Bronchial epithelial cell (primary cell): ENCODE measurements at places on chromosomes 5 and 9. TPM values are rescaled to one million over a fixed set of nuclear protein-coding genes. Genes with fewer than 3 reads are reported as not detected.

Gene ECM2
- total RNA-seq = 0.26 and 0.90 TPM in 2 replicates

- DNase-seq = no peak
Observed at GRCh38 chr5:83428126-83428525, 43.4 kb upstream of the VCAN start.

DNA sequence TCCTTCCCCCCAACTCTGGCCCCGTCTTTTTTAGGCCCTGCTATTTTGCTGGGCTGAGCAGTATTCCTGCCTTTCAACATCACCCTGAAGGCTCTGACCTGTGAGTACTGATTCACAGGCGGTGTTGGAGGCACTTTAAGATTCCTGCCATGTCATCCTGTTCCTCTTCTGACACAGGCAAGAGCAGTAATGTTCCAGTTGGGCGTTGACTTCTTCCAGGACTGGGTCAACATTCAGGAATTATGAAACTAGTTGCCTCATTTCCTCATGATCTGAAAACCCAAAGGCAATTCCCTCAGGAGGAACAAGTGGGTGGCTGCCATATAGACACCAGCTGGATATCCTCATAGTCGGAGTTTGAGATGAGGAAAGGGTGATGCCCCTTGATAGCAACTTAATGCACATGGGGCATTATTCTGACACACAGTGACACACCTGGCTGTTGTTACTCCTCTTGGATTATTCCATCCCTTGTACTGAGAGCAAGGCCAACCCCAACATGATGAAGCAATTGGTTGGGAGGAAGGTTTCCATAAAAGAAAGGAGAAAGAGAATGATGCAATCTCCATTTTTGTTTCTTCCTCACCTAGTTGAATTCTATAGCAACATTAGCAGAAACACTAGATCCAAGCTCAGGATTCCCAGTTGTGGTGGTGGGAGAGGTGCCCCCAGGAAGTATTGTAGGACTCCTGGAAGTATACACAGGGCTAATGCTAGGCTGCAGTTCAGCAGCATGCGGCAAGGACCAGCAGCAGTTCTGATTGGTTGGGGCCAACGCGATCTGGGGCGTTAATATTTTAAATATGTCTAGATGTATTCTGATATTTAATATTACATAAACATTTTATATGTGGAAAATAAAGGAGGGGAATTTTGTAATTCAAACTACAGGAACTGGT is 19.6 kb upstream of the GLRX start:
- DNase-seq = peak; percentile 97

DNA sequence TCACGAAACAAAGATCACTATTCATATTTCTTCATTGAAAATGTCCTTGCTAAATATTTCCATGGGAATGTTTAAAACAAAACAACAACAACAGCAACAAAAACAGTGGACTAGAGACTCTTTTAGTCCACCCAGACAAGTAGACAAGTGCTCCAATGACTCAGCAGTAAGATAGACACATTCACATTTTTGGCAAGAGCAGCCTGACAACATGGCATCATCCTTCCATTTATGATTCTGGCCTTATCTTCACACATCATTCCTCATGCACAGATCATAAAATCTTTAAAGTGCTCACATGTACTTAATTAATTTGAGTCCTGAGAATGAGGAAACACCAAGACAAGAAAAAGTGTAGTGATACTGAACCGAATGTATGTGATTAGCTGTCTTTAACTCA is 132.6 kb upstream of the PDE4D start:
- no peak for DNase-seq

- no peak for DNase-seq
Observed at GRCh38 chr5:96919754-96920197, 16.1 kb upstream of the LNPEP start.

DNA sequence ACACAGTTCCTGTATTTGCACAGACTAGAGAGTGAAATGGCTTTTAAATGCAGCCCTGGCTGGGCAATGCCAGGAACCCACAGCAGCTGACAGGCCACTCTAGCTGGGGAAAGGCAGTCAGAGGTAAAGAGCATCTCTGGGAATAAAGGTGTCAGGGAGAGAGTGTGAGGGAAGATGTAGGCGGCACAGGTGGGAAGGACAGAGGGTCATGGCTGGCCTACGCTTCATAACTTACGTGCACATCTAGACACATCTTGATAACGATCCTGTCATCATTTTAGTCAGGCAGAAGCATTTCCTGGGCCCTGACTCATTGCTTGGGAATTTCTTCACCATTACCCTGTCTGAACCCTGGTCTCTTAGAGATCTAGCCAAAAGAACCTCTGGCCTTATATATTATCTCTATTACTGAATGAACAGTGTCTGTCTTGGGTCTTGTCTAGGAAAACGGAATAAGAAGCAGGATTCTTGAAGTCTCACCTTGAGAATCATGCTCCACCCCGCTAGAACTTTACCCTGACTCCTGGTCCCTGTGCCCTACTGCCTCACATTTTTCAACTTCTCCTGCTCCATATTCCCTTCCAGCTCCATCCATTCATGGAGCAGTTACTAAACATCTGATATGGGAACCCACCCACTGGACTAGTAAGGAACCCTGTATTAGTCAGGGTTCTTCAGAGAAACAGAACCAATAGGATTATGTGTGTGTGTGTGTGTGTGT is 106.4 kb upstream of the ELL2 start:
- DNase-seq = peak; percentile 97

- no peak for DNase-seq
Observed at GRCh38 chr5:62589504-62589903, 10.9 kb downstream of the LRRC70 start.

GRCh38 chr9:8856396-8857067 is 1057.0 kb upstream of the DMAC1 start:
- DNase-seq = no peak

DNA sequence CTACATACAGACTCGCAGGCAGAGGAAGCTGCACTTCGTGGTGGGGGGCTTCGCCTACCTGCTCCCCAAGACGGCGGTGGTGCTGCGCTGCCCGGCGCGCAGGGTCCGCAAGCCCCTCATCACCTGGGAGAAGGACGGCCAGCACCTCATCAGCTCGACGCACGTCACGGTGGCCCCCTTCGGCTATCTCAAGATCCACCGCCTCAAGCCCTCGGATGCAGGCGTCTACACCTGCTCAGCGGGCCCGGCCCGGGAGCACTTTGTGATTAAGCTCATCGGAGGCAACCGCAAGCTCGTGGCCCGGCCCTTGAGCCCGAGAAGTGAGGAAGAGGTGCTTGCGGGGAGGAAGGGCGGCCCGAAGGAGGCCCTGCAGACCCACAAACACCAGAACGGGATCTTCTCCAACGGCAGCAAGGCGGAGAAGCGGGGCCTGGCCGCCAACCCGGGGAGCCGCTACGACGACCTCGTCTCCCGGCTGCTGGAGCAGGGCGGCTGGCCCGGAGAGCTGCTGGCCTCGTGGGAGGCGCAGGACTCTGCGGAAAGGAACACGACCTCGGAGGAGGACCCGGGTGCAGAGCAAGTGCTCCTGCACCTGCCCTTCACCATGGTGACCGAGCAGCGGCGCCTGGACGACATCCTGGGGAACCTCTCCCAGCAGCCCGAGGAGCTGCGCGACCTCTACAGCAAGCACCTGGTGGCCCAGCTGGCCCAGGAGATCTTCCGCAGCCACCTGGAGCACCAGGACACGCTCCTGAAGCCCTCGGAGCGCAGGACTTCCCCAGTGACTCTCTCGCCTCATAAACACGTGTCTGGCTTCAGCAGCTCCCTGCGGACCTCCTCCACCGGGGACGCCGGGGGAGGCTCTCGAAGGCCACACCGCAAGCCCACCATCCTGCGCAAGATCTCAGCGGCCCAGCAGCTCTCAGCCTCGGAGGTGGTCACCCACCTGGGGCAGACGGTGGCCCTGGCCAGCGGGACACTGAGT is 255.9 kb downstream of the SAXO1 start:
- DNase-seq = no peak

DNA sequence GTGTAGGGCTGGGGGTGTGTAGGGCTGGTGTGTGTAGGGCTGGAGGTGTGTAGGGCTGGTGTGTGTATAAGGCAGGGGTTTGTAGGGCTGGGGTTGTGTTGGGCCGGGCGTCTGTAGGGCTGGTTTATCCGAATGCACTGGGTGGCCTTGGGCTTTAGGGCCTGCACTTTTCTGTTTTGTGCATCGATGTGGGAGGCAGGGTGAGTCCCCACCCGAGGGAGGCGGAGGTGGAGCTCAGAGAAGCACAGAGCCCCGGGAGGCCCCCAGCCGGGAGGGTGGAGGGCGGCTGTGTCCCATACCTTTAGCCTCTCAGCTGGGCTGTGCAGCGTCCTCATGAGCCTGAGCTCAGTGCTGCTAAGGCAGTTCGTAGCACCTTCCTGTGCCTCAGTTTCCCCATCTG is 13.5 kb downstream of the COL5A1 start:
- DNase-seq = no peak

GRCh38 chr9:10112070-10112469 is 500.7 kb downstream of the PTPRD start:
- no peak for DNase-seq

- DNase-seq = no peak
Observed at GRCh38 chr9:38344566-38345324, 47.8 kb upstream of the ALDH1B1 start.

DNA sequence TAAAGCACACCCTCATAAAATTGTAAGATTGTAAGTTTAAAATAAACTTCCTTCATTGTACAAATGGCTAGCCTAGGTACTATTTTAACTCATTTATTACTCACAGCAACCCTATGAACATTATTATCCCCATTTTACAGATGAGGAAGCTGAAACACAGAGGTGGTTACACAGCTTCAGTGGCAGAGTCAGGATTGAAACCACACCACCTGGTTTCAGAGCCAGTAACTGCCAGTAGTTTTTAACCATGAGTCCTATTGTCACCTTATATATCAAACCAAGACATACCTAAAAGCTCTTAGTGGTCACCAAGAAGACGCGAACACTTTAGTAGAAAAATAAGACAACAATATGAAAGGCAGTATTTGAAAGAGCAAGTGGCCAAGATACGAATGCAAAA is 16.1 kb downstream of the SH3GL2 start:
- DNase-seq = no peak

Gene LHX3
- not detected in 2 replicates for total RNA-seq

- DNase-seq = peak; percentile 90
Observed at GRCh38 chr5:172421020-172421419, 33.3 kb downstream of the SH3PXD2B start.

- DNase-seq = peak; percentile 34
Observed at GRCh38 chr5:75277463-75277862, 40.8 kb upstream of the ANKRD31 start.

GRCh38 chr5:175465282-175465681 is 13.1 kb upstream of the SFXN1 start:
- DNase-seq = no peak

Gene ARPC5L
- total RNA-seq = 30.3 and 49.2 TPM in 2 replicates

Gene ACSL6
- total RNA-seq = 0.13 and 0.26 TPM in 2 replicates

Gene PIGO
- 22.9 and 25.3 TPM in 2 replicates for total RNA-seq

DNA sequence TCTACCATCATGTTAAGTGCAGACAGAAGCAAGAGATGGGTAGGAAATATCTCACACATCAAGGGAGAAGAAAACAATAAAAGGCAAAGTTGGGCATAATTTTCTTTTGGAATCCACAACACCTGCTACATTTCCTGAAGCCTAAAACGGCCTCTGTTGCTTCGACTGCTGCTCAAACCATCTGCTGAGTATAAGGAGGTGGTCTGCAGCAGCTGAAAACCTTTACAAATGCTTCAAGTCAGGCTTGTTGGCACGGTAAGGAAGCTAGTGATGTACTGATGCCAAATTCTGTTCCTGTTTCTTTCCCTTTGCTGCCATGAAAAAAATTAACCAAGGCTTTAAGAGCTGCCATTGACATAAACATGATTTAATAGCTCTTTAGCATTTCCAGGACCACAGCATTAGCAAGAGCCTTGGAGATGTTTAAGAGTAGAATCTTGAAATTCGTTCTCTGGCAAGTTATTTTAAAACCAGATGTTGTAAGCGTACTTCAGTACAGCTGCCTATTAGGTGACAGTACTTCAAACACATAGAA is 75.6 kb downstream of the DMRTA1 start:
- no peak for DNase-seq

Gene WDR38
- total RNA-seq = not detected in 2 replicates

Gene GARIN3
- total RNA-seq = not detected in 2 replicates

GRCh38 chr5:147382776-147383175 is 127.1 kb downstream of the DPYSL3 start:
- DNase-seq = no peak

DNA sequence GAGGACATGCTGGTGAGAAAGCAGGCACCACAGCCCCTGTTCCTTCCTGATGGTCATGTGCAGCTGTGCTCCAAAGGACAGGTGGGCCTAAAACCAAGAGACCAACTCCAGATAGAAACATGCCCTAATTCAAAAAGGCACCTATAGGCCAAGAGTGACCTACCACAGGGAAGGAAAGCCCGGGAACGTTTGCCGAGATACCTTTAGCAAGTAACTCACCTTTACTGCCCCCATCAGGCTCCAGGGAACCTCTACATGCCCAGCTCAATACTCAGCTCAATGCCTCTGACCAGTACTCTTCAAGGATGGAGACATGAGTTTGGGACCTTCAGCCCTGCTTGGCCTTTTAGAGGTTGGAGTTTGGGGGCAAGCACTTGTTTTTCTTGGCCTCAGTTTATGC is 172.8 kb upstream of the FSTL4 start:
- no peak for DNase-seq

DNA sequence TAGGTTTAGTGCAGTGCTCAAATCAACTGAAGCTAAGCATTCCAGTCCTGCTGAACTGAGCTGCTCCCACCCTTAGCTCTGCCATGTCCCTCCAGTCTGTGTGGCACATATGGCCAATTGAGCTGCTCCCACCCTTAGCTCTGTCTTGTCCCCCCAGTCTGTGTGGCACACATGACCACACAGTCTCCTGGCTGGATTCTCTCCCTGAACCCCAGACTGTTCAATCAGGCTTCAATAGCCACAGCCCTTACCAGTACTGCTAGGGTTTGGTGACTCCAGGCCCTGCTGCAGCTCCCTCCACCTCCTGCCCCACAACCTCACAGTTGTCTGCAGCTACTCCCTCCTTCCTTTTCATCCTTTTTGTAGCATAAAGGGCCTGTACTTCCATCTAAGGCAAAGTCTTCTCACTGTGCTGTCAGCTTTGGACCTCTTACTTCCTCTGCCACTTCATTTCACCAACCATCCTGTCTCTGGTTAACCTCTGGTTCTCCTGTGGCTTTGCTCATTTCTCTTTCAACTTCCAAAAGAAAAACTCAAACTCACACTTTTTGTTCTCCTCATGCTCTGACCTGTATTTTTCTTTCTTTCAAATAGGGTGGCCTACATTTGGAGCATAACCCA is 50.8 kb downstream of the ADAMTS12 start:
- DNase-seq = no peak

Gene CYLC2
- total RNA-seq = not detected in 2 replicates

Gene KCNMB1
- not detected in 2 replicates for total RNA-seq

Gene PAEP
- not detected in 2 replicates for total RNA-seq

Gene EIF4E1B
- total RNA-seq = not detected in 2 replicates

Gene CTXN3
- not detected in 2 replicates for total RNA-seq

DNA sequence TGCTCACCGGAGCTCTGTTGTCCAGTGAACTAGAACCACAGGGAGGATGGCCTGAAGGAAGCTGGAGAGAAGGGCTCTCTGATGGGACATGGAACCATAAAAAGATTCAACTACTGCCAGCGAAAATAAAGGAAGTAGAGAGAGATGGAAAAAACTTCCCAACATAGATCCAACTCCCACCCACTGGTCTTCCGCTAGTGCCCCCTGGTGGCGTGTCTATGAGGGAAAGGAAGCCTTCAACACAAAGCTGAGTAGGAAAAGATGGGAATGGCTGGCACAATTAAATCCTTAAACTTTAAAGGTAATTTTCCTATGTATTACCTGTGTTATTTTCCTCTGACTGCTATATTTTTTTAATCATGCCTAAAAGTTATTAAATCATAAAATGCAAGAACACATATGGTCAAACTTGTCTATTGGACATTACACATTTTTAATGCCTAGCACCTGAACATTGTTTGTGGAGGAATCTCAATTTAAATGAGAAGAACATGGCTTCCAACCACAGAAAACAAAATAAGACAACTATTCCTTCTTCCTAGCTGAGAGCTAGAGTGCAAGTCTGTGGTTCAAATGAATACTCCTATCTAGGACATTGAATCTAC is 51.5 kb downstream of the CEP120 start:
- DNase-seq = peak; percentile 12
